ENCODE measurements at places on chromosomes 11 and 22.
A peak's percentile ranks its signal among the peaks of the same experiment; 100 is the strongest.

DNA sequence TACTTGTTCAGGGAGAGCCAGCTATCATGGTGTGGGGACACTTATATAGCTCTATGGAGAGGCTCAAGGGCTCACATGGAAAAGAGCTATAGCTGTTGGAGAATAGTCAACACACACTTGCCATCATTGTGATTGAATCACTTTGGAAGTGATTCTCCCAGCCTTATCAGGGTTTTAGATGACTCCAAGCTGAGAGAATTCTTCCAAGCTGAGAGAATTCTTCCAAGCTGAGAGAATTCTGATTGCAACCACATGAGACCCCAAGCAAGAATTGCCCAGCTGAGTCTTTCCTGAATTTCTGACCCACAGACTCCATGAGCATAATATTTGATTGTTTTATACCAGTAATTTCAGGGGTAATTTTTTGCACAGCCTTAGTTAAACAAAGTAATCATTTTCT is 1318.3 kb upstream of the RAG2 start:
- DNase-seq: no peak

- DNase-seq: no peak
These were observed 1502.1 kb downstream of the TBC1D22A start for GRCh38 chr22:48264586-48264985.

- DNase-seq: peak; percentile 76
These were observed 77.7 kb downstream of the ME3 start for GRCh38 chr11:86594746-86595145.

- no peak for DNase-seq
These were observed 26.8 kb downstream of the MYH9 start for GRCh38 chr22:36360871-36361383.

DNA sequence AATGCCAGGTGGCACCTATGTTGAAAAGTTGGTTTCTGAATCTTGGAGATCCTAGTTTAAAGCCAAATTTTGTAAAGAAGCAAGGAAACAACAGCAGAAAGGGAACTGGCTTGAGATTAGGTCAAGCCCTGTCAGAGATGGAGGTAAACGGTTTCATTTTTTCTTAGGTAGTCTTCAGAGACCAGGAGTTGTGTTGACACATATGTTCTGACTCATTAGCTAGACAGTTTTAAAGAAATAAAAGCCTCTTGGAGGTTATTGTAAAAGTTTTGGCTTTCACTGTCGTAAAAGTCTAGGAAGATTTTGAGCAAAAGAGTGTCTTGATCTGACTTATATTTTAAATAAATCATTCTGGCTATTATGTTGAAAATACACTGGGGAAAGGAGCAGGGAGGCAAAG is 151.5 kb upstream of the CTSC start:
- peak; percentile 55 for DNase-seq

- DNase-seq: peak; percentile 50
These were observed 28.2 kb upstream of the JAM3 start for GRCh38 chr11:134040386-134041302.

- DNase-seq: no peak
These were observed 31.0 kb upstream of the CHRM4 start for GRCh38 chr11:46422588-46422987.

- DNase-seq: no peak
These were observed 155.1 kb downstream of the LDLRAD3 start for GRCh38 chr11:36098853-36099375.

DNA sequence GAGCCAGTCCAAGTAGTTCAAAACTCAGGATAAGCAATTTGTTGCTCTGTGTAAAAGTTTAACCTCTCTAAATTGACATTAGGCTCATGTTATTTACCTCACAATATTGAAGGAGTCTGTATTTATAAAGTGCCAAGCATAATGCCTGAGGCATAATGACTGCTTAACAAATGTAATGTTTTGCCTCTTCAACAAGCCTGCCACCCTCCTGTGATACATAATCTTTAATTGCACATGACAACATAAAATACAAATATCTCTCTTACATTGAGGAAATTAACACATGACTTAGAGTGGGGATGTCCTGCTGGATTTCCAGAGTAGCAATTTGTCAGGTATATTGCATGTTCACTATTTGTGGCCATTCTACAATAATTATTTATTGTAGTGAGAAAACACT is 469.2 kb upstream of the ANO5 start:
- no peak for DNase-seq

- DNase-seq: no peak
These were observed 31.2 kb downstream of the RBFOX2 start for GRCh38 chr22:35997438-35997837.

- no peak for DNase-seq
These were observed 19.7 kb downstream of the OR51E2 start for GRCh38 chr11:4677948-4678347.

- DNase-seq: no peak
These were observed 55.2 kb downstream of the PPFIBP2 start for GRCh38 chr11:7569044-7569443.

DNA sequence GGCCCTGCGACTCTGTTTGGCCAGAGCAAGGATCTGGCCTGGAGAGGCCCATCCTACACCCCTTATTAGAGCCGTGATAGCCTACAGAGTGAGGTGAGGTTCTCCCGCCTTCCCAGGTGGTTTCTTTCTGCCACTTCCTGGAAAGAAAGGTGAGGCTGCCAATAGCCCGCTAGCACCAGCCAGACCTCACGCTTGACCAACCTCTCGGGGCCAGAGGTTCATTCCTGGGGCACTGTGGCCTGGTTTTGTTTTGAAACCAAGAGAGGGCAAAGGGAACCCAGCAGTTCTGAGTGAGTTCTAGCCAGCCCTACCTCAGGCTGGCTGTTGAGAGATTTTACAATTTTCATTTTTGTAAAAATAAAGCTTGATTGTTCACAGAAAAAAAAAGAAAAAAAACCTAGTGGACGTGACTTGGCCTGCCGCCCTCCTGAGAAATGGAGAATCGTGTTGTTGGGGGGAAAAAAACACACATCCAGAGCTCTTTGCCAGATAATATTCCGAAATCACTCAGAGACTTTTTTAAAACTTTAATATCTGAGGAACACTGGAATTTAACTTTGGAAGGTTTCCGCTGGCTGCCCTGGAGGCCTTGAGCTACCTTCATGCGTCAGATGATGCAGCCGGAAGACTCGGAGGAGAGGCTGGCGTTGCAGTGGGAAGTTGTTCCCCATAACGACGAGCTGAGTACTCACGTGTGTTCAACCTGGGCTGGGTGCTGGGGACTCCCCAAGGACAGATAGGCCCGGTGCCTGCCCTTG is 84.5 kb downstream of the BCR start:
- DNase-seq: no peak

DNA sequence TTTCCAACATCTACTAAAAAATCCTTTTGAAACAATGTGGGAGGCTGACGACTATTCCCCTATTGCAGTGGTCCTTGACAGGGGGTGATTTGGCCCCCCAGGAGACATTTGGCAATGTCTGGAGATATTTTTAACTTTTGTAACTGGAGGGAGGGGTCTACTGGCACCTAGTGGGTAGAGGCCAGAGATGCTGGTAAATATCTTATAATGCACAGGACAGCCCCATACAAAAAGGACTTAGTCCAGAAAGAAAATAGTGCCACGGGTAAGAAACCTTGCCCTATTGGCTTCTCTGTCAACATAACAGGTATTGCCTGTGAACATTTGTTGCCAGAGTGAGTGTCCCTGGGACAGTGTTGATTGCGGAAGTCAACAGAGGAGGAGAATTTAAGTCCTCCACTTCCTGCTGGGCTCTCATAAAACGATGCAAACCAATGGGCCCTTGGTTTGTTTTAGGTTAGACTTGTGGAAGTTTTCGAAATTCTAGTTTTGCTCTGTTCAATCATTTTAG is 101.6 kb downstream of the MAML2 start:
- no peak for DNase-seq

DNA sequence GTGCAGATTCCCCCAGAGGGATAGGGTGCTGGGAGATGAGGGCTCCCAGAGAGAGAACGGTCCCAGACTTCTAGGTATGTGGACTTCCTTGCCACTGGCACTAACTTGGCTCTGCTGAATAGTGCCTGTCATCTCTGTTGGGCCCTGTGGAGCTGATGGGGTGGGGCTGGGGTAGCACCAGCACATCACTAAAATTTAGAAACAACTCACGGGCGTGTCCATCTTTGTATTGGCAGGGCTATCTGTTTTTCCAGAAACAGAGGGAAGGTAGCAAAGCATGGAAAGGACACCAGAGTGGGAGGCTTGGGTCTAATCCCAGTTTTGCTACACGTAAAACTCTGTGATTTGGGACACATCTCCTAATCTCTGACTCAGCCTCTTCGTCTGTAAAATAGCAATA is 25.8 kb downstream of the SWAP70 start:
- no peak for DNase-seq

GRCh38 chr11:126182787-126183445 is 28.5 kb downstream of the RPUSD4 start:
- DNase-seq: no peak

DNA sequence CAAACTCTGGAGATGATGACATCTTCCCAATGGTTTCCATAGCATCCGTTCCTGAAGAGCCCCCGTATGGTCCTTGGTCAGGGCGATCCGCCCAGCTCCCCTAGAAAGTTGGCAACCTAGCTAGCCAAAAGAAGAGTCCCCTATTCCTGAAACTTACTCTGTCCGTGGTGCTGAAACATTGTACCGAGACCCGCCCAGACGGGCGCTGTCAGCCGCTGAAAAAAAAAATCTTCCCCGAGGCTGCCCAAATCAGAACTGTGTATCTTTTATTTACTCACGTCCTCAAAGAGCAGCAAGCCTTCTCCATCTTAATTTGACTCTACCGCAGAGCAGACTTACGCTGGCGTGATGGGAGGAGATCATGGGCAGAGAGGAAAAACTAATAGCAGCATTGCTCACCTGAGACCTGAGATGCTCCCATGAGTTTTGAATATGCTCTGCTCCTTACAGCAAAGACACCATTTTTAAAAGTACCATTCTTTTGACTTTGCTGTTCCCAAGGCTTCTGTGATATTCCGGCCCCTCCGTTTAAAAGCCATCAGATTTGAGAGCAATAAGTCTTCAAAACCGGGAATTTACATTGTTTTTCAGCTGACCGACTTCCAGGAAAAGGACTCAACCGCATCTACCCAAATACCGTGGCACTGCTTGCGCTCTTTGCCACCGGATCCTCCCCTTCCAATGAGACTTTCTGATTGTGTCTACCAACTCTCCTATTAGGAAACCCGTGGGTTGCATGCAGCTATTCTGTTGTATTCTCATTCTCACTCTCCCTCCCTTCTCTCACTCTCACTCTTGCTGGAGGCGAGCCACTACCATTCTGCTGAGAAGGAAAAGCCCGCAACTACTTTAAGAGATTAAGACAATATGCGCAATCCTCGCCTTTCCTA is at the start of gene SLC17A6:
Gene SLC17A6, plus strand, starts transcription at position 786 of the 890 bp plus-strand sequence. CDS start 153 bp downstream, outside the sequence.
- DNase-seq: peak; percentile 58

DNA sequence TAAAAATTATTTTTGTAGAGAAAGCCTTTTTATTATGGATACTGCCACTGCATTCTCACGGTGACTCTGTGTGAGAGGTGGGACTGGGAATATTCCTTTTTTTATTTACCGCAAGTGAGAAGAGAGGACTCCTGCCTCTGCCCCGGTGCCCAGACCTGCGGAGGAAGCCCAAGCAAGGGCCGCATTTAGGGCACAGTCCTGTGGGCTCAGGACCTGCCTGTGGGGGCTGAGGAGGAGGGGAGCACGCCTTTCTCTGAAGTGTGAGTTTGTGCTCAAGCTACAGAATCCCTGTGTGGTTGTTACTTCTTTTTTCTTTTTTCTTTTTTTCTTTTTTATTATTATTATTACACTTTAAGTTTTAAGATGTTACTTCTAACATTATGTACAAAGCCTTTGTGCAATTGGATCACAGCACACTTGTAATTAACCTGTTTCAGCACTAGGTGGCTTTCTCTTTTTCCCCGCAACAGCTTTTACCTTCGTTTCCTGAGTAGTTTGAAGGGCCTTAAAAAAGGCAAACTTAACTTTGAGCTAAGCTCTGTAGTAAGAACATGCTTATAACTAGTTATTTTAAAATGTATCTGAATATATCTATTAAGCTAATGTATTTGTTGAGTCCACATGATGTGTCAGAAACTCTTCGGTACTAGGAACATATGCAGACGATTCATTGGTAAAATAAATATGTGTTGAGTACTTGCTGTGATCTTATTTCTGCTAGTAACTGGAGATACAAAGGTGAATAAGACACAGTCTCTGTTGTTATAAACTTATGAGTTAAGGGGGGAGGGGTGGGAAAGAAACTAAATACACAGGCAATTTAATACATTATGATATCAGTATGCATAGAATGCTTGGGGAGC is 18.3 kb downstream of the AMOTL1 start:
- no peak for DNase-seq
